Activated CD8-positive, alpha-beta memory T cell treated with anti-CD3 and anti-CD28 coated beads, Interleukin-2, amount 10 ng/mL, durations not matched to agents 7 days and 5 days (primary cell): ENCODE measurements at places on chromosomes 5 and 9.
A peak's percentile ranks its signal among the peaks of the same experiment; 100 is the strongest.

DNA sequence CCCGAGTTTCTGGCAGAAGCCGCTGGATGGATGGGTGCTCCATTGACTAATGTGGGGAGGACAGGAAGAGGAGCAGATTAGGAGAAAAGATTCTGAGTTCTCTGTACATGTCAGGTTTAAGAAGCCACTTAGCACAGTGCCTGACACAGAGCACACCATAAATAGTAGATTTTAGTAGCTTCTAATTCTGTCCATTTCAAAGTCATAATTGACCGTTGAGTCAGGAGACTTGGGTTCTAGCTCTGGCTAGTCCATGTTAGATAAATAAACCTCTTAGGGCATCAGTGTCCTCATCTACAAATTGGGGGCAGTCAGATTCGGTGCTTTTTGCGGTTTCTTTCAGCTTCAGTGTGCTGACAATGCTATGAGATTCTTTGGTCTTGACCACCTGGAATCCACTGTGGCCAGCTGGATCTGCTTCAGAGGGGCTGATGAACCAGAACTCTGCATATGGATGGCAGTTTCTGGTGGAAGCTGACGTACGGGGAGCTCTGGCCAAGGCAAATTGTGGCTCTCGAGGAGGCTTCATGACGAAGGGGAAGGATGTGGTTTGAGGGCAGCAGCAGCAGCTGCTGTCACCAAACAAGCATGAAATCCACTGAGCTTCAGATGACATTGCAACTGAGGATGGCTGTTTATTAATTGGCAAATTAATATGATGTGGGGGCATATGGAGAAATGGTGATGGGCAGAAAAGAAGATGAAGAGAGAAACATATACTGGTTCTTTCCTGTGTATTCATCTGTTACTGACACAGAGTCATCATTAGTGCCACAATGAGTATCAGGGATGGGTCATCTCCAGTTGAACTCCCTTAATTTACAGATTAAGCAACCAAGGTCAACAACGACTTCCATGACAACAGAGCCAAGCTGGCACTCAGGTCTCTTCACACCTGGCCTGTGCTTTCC lies 134.4 kb downstream of the AOPEP start:
- peak; percentile 93 for DNase-seq
- H3K4me1 ChIP-seq: peaks cover 40% of the 10 kb centered on the region
- H3K27me3 ChIP-seq: peaks cover 4% of the 10 kb centered on the region
- H3K4me3 ChIP-seq: peak overlapping the region; percentile 51

DNA sequence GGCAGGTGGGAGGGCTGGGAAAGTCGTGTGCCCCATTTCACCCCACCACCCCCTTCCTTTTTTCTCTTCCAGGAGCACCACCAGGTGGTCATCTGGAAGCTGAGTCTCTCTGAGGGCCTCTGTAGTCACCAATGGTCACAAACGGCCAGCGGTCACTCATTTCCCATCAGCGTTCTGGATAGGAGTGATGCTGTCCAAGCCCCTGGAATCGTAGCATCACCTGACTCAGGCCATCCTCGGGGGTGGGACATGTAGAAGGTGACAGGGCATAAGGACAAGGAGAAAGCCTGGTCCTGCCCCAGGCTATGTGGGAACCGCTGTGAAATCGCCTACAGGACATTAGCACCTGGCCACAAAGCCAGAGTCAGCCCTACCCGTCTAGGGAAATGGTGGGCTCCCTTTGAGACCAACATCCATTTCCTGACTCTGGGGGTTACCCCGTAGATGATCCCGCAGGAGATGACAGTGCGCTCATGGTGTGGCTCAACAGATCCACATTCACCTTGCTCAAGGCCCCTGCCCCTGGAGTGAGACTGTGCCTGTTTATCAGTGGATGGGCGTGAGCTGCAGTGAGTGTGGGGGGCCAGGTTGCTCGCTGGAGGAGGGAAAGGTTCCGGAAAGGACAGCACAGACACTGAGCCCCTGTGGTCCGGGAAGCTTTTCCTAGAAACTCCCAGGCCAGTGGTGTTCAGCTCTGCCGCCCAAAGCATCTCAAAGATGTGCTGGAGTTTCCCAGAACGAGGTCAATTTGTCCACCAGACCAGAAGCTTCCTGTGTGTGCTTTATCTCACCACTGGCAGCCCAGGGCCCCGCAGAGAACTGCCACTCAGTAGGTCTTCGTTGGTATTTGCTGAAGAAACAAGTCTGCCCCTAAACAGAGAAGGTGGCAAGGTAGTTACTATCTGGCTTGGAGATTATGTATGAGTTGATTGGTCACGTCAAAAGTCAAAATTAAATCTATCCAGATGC lies 61.1 kb upstream of the UNC5A start:
- peaks cover 12% of the 10 kb centered on the region for H3K4me1 ChIP-seq
- H3K27ac ChIP-seq: no peak overlapping the region
- peak; percentile 25 for DNase-seq
- H3K27me3 ChIP-seq: peaks cover 65% of the 10 kb centered on the region
- no peak overlapping the region for H3K4me3 ChIP-seq

GRCh38 chr9:17810728-17811571 lies 232.1 kb downstream of the SH3GL2 start:
- H3K27ac ChIP-seq: no peak overlapping the region
- H3K36me3 ChIP-seq: no peaks in the 10 kb centered on the region
- H3K4me1 ChIP-seq: no peaks in the 10 kb centered on the region
- H3K27me3 ChIP-seq: no peaks in the 10 kb centered on the region

GRCh38 chr5:159891371-159891770 lies 24.9 kb upstream of the ADRA1B start:
- H3K27me3 ChIP-seq: peaks cover under 1% of the 10 kb centered on the region
- no peak overlapping the region for H3K27ac ChIP-seq
- H3K4me1 ChIP-seq: no peaks in the 10 kb centered on the region

DNA sequence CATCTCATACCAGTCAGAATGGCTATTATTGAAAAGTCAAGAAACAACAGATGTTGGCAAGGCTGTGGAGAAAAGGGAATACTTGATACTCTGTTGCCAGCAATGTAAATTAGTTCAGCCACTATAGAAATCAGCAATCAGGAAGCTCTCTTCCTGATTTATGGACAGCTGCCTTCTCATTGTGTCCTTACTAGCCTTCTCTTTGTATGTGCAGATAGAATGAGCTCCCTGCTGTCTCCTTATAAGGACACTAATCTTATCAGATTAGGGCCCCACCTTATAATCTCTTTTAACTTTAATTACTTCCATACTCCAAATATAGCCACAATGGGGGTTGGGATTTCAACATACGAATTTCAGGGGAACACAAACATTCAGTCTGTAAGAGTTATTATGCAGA lies 38.0 kb downstream of the KCNV2 start:
- H3K4me1 ChIP-seq: peaks cover 14% of the 10 kb centered on the region
- no peaks in the 10 kb centered on the region for H3K27me3 ChIP-seq
- DNase-seq: no peak
- H3K36me3 ChIP-seq: peaks cover 38% of the 10 kb centered on the region
- no peak overlapping the region for H3K27ac ChIP-seq
